Lung microvascular endothelial cell (primary cell): ENCODE measurements at places on chromosomes 1 and 21. TPM values are rescaled to one million over a fixed set of nuclear protein-coding genes. Genes with fewer than 3 reads are reported as not detected.
A peak's percentile ranks its signal among the peaks of the same experiment; 100 is the strongest.

GRCh38 chr1:36463463-36463802 lies 751 bp downstream of the MRPS15 start:
- no peak for DNase-seq

PLEKHA6 gene
- total RNA-seq, result 0.40 and 0.65 TPM in 2 replicates

HFM1 gene
- total RNA-seq, result 0.20 and 0.22 TPM in 2 replicates

DNA sequence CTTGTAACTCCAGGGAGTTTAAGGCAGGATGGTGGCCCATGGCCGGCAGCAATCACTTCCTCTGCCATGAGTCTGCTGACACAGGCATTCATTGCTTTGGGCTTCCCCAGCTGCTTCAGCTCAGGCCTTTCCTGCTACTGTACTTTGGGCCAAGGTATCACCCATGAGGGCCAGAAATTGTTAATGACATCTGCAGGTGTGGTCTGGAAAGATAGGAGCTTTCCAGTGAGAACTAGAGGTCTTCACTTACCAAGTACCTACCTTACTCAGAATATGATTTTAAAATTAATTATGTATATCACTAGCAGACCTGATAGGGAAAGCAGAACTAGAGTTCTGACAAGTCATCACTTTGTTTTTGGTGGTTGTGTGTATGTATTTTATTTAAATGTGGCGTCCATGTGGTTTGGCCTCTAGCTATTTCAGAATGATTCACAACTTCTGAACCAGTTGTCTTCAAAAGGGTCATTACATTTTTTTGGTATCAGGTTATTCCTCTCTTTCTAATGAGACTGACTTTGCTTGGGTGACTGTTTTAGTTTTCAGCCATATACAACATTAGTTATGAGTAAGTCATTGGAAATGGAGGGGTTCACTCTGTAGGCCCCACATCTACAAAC lies 2.7 kb downstream of the RGL1 start:
- peak; percentile 56 for DNase-seq

GBP3 gene
- 12.3 and 14.8 TPM in 2 replicates for total RNA-seq

AMPD1 gene
- total RNA-seq, result not detected in 2 replicates

IQGAP3 gene
- 3.0 and 7.0 TPM in 2 replicates for total RNA-seq

GRCh38 chr1:229581485-229581884 lies 23.0 kb upstream of the ABCB10 start:
- DNase-seq, result no peak

DNA sequence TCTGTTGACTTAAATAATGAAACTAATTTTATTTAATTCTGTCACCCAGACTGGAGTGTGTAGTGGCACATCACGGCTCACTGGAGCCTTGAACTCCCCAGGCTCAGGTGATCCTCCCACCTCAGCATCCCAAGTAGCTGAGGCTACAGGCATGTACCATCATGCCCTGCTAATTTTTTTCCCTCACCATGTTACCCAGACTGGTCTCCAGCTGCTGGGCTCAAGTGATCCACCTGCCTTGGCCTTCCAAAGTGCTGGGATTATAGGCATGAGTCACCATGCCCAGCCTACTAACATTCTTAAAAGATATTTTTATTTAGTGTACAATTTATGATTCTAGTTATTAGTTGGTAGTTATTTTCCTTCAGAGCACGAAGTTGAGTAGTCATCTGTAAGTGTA lies 49.5 kb downstream of the NRDC start:
- no peak for DNase-seq

GRCh38 chr1:94713472-94714141 lies 106.5 kb upstream of the SLC44A3 start:
- peak; percentile 46 for DNase-seq

DNA sequence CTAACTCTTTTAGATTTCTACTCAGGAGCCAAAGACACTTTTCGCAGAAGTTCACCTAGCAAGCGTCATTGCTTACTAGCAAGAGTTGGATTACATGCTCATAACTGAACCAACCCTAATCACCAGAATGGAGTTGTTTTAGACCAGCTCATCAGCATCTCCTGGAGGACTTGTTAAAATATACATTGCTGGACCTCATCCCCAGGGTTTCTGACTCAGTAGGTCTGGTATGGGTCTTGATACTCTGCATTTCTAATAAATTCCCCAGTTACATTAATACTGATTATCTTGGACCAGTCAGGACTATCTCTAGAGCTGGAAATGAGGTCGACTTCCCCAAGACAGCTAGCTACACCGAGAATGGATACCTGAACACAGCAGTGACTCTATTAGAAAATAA lies 9.7 kb upstream of the PRDX6 start:
- DNase-seq, result no peak

ARTN gene
- not detected in 2 replicates for total RNA-seq

IL6R gene
- 7.6 and 9.7 TPM in 2 replicates for total RNA-seq

AMY1C gene
- not detected in 2 replicates for total RNA-seq

DNA sequence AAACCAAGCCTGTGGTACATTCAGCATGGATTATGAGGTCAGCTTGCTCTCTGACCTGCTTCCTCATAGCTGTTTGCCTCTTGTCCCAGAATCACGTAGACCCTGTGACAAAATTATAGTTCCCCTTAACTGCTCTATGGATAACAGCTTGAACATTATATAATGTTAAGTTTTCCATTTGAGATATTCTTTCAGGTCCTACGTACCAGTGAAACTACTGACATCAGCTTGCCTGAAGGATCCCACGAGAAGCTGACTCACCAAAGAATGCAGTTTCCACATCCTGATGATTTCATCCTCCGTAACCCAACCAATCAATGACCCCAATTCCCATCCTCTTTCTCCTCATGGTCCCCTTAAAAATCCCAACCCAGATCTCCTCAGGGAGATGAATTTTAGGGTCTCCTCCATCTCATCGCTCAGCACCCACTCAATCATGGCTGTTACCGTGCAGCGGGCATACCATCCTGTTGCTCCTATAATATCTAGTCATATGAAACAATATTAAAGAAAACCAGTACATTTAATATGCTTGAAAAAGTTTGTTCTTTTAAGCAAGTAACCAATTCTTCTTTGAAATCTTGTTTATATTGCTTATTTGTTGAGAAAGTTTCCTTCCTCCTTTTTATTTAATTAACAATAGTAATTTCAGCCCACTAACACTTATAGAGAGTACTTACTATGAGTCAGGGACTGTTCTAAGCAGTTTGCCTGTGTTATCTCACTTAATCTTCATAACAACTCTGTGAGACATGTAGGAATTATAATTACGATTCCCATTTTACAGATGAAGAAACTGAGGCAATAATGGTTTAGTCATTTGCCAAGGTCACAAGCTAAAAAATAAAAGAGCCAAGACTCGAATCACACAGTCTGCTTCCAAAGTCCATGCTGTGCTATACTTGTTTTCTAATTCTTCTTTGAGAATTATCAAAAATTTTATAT lies 27.4 kb downstream of the CHML start:
- peak; percentile 14 for DNase-seq

DNA sequence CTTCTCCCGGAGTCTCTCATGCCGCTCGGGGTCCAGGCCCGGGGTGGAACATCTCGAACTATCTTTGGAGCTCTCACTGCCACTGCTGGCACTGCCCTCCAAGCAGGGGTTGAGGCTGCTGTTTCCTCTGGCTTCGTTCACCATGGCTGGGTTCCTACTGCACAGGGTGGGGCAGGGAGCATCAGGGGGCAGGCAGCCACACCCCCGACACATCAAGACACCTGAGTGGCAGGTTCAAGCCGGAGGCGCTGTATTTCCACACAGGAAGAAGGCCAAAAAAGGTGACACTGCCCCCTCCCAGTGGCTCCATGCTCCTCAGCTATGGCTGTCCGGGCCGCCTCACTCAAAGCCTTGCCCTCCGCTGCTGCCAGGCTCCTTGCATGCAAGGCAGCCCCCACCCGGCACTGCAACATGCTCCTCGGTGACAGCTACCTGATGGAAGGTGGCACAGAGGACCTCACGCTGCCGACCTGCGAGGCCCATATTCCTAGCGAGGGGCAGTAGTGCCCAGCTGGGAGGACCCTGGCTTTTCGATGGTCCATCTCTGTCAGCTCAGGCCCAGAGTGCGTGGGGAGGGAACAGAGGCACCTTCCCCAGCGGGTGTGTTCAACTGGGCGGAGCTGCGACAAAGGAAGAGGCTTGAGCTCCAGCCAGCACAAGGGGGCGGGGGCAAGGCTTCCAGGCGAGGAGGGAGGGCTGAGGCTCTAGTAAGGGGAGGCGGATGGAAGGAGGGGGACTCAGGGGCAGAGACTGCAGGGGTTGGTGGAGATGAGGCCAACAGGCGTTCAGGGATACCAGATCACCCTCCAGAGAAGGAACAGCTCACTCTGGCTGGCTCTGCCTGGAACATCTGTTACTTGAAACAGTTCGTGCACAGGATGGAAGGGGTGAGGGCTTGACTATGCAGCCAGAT lies 2.5 kb downstream of the MTHFR start:
- peak; percentile 90 for DNase-seq
